ENCODE measurements at places on chromosomes 12 and 14. TPM values are rescaled to one million over a fixed set of nuclear protein-coding genes. Genes with fewer than 3 reads are reported as not detected.

Gene KLRK1
- 1.2 TPM for total RNA-seq

- DNase-seq: no peak
Observed at GRCh38 chr12:91845365-91845764, 300.3 kb downstream of the BTG1 start.

GRCh38 chr14:59905188-59905587 is 14.8 kb upstream of the LRRC9 start:
- no peak for DNase-seq

DNA sequence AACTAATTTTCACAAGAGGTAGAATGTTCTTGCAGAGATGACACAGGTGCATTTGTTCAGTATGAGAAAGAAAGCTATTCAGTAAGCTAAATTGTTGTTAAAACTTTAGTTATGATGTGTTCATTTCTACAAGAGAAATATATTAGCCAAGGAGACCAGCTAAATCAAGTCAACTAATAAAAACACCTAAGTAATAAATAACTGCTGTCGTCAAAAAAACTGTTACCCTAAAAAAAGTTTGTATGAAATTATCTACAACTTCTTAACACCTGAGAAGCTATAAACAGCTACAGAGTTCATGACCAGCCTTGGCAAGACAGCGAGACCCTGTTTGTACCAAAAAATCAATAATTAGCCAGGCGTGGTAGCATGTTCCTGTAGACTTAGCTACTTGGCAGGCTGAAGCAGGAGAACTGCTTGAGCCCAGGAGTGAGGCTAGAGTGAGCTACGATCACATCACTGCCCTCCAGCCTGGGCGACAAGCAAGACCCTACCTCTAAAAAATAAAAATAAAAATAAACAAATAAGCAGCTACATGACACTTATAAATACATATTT is 67.6 kb upstream of the AP4S1 start:
- DNase-seq: no peak

DNA sequence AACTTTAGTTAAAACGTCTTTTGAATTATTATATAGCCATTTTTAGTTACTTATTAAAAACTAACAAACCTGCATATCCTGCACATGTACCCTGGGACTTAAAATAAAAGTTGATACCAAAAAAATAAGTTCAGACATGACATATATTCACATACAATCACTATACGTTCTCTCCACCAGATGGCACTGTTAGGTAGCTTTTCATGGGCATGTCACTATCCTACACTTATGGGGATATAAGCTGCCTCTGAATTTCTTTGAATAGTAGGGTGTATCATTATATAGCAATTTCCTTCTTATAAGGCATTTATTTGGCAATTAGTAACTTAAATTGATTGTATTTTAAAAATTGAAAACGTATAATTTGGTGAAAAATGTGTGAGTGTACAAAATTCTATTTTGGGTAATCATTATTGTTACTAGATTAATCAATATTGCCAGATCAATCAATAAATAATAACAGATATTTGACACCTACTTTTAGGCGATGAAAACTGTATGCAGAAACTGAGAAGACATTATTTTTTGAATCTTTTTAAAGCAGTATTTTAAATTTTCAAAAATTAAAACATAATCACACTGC is 31.8 kb upstream of the OR10A7 start:
- DNase-seq: peak; percentile 79

GRCh38 chr12:4794491-4794890 is 74.3 kb downstream of the GALNT8 start:
- DNase-seq: no peak

DNA sequence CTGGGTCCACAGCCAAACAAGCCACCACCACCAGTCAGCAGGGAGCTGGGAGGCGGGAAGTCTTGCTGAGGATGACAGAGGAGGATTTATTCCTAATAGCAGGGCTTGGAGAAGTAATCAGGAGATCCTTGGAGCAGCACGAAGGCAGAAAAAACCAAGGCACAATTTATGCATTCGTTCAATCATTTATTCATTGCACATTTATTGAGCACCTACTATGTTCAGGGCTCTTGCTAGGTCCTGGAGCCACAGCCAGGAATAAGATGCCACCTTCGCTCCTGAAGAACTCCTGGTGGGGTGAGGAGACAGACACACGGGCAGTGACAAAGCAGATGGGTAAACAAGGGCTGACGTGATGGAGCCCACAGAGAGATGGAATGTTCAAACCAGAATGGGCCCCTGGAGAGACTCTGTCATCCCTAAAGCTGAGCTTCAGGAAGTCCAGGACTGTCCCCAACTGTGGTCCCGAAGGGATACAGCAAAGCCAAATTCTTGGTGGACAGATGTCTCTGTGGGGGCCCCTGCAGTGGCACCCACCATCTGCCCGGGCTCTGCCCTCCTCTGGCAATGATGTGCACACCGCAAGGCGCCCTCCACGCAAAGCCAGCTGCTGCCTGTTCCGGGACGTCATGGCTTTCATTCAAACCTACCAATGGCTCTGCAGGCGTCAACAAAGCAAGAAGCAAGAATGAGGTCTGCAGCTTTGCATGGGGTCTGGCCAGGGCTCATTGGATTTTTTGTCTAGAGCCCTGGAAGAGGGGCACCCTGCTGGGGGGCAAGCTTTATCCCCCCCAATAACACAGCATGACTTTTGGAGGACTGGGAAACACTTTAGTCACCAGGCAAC is 3.0 kb upstream of the TESC start:
- DNase-seq: no peak

Gene USP44
- total RNA-seq: 3.9 TPM
